ENCODE measurements at places on chromosomes 2 and 18.

- H3K27me3 ChIP-seq, result no peaks in the 10 kb centered on the region
- H3K27ac ChIP-seq, result no peak overlapping the region
- H3K4me1 ChIP-seq, result peaks cover 4% of the 10 kb centered on the region
- DNase-seq, result no peak
- H3K36me3 ChIP-seq, result no peaks in the 10 kb centered on the region
- H3K4me3 ChIP-seq, result no peak overlapping the region
Measured at GRCh38 chr2:219127037-219127635, 33.5 kb downstream of the NHEJ1 start.

DNA sequence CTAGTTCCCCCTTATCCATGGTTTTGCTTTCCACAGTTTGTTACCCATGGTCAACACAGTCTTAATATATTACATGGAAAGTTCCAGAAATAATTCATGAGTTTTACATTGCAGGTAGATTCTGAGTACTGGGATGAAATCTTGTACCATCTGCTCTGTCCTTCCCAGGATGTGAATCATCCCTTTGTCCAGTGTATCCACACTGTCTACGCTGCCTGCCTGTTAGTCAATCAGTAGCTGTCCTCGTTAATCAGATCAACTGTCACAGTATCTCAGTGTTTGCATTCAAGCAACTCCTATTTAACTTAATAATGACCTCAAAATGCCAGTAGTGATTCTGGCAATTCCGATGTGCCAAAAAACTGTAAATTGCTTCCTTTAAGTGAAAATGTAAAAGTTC is 76.3 kb downstream of the DYNC1I2 start:
- no peaks in the 10 kb centered on the region for H3K4me1 ChIP-seq
- no peak for DNase-seq
- no peak overlapping the region for H3K27ac ChIP-seq

DNA sequence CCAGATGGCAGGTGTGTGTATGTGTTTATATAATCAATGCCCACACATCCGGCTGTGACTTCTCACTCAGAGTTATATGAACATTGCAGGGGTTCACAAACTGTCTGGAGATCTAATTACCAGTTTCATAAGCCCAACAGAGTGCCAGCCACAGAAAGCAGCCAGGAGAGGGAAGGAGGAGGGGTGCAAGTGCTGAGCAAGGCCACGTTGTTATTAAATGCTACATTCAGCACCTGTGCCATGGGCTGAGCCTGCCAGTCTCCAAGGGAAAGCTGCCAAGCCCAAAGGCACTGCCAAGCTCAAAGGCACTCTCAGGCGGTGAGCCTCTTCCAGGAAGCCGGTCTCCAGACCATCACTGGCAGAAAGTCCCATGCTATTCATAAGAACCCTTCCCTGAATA is 17.4 kb downstream of the XDH start:
- no peaks in the 10 kb centered on the region for H3K36me3 ChIP-seq
- peaks cover 5% of the 10 kb centered on the region for H3K4me1 ChIP-seq
- DNase-seq, result no peak
- H3K27ac ChIP-seq, result no peak overlapping the region
- no peaks in the 10 kb centered on the region for H3K27me3 ChIP-seq

GRCh38 chr18:2914881-2915240 is 68.1 kb downstream of the EMILIN2 start:
- peaks cover 75% of the 10 kb centered on the region for H3K36me3 ChIP-seq
- no peak overlapping the region for H3K4me3 ChIP-seq
- peaks cover 20% of the 10 kb centered on the region for H3K4me1 ChIP-seq

DNA sequence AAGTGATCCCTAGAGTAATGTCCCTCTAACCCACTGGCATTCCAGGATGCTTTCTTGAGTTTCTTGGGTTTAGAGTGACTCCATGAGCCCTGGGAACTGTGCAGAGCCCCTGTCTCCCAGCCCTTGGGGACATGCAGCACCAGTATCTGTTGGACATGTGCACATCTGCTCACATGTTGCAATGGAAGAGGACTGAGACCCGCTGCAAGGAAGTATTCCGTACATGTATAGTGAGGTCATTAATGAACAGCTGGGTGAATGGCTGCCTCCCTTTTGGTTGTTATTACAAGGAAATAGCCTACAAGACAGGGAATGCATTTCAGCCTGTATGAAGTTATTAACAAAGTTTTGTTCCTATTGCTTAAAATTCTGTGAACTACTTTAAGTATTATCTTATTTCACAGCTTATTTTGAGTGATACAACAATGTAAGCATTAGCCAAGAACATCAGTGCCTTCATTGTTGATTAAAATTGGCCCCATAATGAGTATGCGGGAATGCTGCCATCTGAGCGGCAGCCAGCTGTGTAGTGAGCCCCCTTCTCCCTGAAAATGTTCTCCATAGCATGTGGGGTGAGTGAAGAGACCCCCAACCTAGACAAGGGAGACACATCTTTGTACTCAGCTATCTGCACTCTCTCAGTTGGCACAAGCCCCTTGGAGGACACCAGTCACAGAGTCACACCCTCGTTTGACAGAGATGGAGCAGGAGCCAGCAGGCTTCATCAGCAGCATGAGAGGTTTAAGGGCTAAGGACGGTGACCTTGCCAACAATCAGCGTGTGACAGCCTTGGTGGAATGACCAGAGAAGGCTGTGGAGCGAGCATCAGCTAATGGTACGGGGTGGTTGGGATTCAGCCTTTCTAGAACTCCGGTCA is 87.4 kb downstream of the FAM210A start:
- DNase-seq, result no peak
- no peaks in the 10 kb centered on the region for H3K36me3 ChIP-seq
- no peaks in the 10 kb centered on the region for H3K27me3 ChIP-seq

DNA sequence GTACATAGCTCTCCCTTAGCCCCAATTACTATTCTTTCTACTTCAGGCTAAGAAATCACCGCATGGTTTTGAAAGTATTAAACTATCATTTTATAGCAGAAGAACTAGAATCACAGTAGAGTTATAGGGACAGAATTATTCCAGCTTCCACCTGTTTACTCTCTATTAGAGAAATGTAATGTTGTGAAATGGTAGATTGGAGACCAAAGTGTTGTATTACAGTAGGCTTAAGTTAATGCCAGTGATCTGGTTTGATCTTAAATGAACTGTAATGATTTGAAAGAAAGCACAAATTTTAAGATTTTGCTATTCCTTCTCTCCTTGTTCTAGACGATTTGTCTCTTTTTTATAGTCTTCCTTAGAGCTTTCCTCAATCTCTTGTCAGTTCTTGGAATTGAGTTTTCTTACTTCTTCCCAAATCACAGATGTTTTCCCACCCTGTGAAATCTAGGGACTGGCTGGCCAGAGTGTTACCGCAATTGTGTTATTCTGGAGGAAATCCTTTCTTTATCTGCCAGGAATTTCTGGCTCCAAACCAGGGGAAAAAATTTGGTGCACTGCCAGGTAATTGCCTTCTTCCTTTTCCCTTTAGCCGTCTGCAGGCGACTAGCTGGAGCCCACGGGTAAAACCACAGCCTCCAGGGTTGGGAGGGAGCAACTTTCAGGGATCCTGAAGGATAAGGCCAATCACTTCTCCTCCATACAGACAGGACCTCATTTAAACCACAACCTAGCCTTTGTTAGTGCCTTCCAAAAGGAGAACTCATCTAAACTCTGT is 51.7 kb downstream of the NOP58 start:
- DNase-seq, result no peak
- H3K27me3 ChIP-seq, result no peaks in the 10 kb centered on the region
- no peaks in the 10 kb centered on the region for H3K36me3 ChIP-seq
- no peak overlapping the region for H3K4me3 ChIP-seq

DNA sequence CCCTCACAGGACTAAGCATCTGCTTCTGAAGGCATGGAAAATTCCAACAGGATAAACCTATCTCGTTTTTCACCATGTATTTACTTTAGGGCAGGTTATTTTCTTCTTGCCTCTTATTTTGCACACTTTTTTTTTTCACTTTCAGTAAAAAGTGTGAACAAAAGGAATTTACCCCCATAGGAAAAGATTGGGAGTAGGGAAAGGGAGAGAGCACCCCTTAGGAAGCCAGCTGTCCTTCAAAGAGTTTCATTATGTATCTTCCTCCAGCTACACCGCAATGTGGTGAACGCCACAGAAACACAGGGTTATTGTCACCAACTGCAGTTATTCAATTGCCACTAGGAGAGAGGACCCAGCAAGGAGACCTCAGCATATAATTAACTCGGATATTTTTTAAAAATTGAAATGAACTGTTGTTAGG is 286.2 kb upstream of the VRK2 start:
- H3K4me3 ChIP-seq, result no peak overlapping the region
- H3K27ac ChIP-seq, result no peak overlapping the region
- no peaks in the 10 kb centered on the region for H3K27me3 ChIP-seq

- no peak overlapping the region for H3K4me3 ChIP-seq
- no peaks in the 10 kb centered on the region for H3K36me3 ChIP-seq
- DNase-seq, result no peak
- H3K27ac ChIP-seq, result no peak overlapping the region
- no peaks in the 10 kb centered on the region for H3K4me1 ChIP-seq
Measured at GRCh38 chr2:237227592-237228280, 142.0 kb downstream of the COPS8 start.

DNA sequence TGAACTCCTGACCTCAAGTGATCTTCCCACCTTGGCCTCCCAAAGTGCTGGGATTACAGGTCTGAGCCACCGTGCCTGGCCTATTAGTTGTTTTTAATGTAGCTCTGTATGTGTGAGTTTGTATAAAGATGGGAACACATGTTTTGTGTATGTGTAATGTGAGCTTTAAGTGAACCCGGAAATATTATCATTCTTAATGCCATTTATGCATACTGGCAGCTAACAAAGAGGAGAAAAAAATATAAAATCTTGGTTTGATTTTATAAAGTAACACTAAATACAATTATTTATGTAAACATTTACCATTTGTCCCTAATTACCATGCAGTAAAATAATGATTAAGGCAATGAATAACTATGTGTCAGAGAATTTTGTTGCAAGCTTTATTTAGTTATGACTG is 9.1 kb upstream of the CKAP2L start:
- H3K4me1 ChIP-seq, result peaks cover 3% of the 10 kb centered on the region
- no peaks in the 10 kb centered on the region for H3K36me3 ChIP-seq
- no peak overlapping the region for H3K27ac ChIP-seq
- no peak overlapping the region for H3K4me3 ChIP-seq
- no peak for DNase-seq
- no peaks in the 10 kb centered on the region for H3K27me3 ChIP-seq

DNA sequence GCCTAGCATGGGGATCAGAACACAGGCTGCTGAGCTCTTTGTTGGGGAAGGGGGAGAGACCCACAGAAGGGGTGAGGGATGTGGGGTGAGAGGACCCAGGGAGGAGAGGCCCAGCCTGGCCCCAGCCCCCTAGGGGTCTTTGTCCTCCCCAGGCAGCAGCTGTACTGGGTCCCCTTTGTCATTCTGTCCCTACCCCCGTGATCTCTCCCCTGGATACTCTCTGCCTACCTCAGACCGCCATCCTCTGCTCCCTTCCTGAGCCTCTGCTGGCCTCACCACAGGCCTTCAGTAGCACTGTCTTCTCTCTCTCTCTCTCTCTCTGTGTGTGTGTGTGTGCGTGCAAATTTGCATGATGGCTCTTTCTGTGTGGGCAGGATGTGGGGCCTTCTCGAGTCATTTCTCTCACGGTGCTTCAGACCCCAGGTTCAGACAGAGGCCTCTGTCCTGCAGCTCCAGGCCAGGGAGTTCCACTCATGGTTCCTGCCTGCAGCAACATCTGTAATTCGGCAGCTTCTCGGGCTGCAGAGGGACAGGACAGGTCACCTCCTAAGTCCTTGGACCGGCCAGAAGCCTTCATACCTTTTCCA is 1.4 kb downstream of the PSD4 start:
- peak overlapping the region; percentile 37 for H3K4me3 ChIP-seq
- H3K4me1 ChIP-seq, result no peaks in the 10 kb centered on the region
- no peaks in the 10 kb centered on the region for H3K27me3 ChIP-seq
- DNase-seq, result peak; percentile 17

DNA sequence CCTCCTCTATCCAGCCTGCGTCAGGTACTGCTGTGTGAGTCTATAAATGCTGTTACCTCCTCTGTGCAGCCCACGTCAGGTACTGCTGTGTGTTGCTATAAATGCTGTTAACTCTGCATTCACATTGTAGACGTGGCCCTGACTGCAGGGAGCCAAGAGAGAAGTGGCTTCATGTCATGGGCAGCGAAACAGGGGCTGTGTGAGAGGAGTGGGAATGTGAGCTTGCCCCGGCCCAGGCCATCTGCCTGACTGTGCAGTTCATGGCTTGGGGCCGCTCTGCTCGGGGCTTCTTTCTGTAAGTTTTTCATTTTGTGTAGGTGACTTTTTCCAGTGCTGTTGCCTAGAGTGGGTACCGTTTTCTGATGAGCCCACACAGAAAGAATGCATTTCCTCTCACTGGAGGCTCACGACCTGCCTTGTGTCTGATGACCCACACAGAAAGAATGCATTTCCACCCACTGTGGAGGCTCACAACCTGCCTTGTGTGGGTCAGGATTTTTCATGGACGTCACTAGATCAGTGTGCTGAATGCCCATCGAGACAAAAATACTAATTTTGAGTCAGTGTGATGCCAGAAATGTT is 104.5 kb downstream of the SNTG2 start:
- peaks cover 8% of the 10 kb centered on the region for H3K27me3 ChIP-seq
- no peak overlapping the region for H3K4me3 ChIP-seq
- no peaks in the 10 kb centered on the region for H3K36me3 ChIP-seq

DNA sequence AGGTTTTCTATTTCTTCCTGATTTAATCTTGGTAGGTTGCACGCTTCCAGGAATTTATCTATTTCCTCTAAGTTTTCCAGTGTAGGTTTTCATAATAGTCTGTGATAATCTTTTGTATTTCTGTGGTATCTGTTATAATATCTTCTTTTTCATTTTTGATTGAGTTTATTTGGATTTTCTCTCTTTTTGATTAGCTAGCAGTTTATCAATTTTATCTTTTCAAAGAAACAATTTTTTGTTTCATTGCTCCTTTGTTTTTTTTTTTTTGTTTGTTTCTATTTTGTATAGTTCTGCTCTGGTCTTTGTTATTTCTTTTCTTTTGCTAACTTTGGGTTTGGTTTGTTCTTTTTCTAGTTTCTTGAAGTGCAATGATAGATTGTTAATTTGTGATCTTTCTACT is 51.3 kb downstream of the G6PC2 start:
- peaks cover 4% of the 10 kb centered on the region for H3K27me3 ChIP-seq
- DNase-seq, result no peak
- no peak overlapping the region for H3K4me3 ChIP-seq
- no peaks in the 10 kb centered on the region for H3K36me3 ChIP-seq
- no peaks in the 10 kb centered on the region for H3K4me1 ChIP-seq
- H3K27ac ChIP-seq, result no peak overlapping the region

DNA sequence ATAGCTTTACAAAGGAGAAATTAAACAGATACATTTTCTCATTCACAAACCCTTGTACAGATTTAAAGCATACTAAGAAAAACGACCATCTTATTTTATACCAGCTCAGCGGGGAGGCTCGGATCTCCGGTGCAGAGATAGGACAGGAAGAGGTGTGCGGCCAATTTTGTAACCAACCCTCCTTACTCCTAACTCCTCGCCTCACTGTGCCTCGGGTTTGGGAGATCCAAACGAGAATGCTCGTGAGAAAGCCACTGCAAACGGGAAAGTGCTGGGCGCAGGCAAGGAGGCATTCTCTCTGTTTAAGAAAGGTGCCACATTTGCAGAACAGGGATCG is 1.2 kb downstream of the KDSR start:
- no peak for DNase-seq
- no peaks in the 10 kb centered on the region for H3K4me1 ChIP-seq
- H3K36me3 ChIP-seq, result no peaks in the 10 kb centered on the region
- H3K4me3 ChIP-seq, result peak overlapping the region; percentile 91
- no peaks in the 10 kb centered on the region for H3K27me3 ChIP-seq

- H3K36me3 ChIP-seq, result peaks cover 15% of the 10 kb centered on the region
- no peak overlapping the region for H3K27ac ChIP-seq
- H3K27me3 ChIP-seq, result no peaks in the 10 kb centered on the region
- H3K4me3 ChIP-seq, result no peak overlapping the region
- no peak for DNase-seq
- H3K4me1 ChIP-seq, result peaks cover 19% of the 10 kb centered on the region
Measured at GRCh38 chr18:58338961-58339592, 289.8 kb downstream of the ALPK2 start.

Data from esophagus squamous epithelium (tissue), 5 donors.